Peyer's patch (tissue), 4 donors: ENCODE measurements at places on chromosomes 6 and 20. TPM values are rescaled to one million over a fixed set of nuclear protein-coding genes. Genes with fewer than 3 reads are reported as not detected.

- H3K27me3 ChIP-seq: no peaks in the 10 kb centered on the region
- H3K4me3 ChIP-seq: no peak overlapping the region
- H3K4me1 ChIP-seq: no peaks in the 10 kb centered on the region
- no peak overlapping the region for H3K27ac ChIP-seq
- DNase-seq: no peak
Measured at GRCh38 chr6:130843575-130844320, 16.5 kb downstream of the SMLR1 start.

Gene RSPO4
- total RNA-seq: not detected

DNA sequence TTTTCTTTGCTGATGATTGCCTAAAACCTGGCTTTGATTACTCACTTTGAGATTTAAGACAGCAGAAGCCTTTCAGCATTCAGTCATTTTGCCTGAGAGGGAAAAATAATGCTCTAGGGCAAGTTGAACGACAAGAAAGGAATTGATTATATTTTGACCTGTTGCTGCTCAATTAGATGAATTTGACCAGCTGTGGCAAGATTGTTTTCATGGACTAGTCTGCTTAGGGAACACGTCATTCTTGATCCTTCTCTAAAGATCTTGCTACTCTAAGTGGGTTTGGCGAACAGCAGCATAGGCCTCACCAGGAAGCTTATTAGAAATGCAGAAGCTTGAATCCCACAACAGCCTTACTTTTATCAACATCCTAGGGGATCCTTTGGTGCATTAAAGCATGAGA, 59.7 kb upstream of the PHACTR1 start:
- no peaks in the 10 kb centered on the region for H3K36me3 ChIP-seq
- H3K4me1 ChIP-seq: no peaks in the 10 kb centered on the region
- no peaks in the 10 kb centered on the region for H3K27me3 ChIP-seq
- H3K27ac ChIP-seq: no peak overlapping the region
- no peak overlapping the region for H3K4me3 ChIP-seq
- DNase-seq: no peak

DNA sequence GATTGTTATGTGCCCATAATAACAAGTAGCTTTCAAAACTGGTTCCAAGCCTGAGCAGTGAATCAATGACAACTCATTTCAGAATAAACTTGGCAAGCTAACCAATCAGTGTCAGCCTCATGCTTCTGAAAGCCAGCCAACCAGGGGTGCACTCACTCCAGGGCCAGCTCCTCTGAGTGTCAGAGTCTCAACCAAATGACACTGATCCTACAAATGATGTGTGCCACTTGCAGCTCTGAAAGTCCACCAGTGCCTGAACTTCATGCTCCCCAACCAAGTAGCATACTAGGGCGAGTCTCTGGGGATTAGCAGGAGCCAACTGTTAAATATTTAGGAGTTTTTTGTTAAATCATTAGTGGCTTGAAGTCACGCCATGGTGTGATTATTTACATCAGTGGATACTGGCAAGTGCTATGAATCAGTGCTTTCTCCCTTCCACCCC, 4.5 kb downstream of the IYD start:
- no peak overlapping the region for H3K27ac ChIP-seq
- no peaks in the 10 kb centered on the region for H3K4me1 ChIP-seq
- H3K27me3 ChIP-seq: no peaks in the 10 kb centered on the region
- DNase-seq: no peak
- H3K36me3 ChIP-seq: no peaks in the 10 kb centered on the region
- no peak overlapping the region for H3K4me3 ChIP-seq

GRCh38 chr6:157135691-157136090, 187.6 kb downstream of the TMEM242 start:
- peaks cover 56% of the 10 kb centered on the region for H3K36me3 ChIP-seq
- H3K27me3 ChIP-seq: no peaks in the 10 kb centered on the region
- H3K27ac ChIP-seq: no peak overlapping the region
- DNase-seq: no peak
- no peaks in the 10 kb centered on the region for H3K4me1 ChIP-seq

Gene SCUBE3
- not detected for total RNA-seq

Gene LCA5
- 0.88 TPM for total RNA-seq

DNA sequence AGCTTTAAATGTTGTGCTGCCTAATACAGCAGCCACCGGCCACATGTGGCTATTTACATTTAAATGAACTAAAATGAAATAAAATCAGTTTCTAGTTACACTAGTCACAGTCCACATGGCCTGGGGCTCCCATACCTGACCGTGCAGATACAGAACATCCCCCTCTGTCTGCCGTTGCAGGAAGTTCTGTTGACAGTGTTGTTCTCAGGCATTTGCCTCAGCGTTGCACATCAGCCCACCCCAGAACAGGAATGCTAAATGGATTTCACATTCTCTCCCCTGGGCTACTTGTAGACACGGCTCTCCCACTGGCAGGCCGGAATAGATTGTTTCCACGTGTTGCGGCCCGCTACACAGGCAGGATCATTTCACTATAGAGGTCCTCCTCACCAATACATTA, 26.3 kb downstream of the JAG1 start:
- H3K36me3 ChIP-seq: no peaks in the 10 kb centered on the region
- H3K27me3 ChIP-seq: no peaks in the 10 kb centered on the region
- H3K4me3 ChIP-seq: no peak overlapping the region
- H3K27ac ChIP-seq: no peak overlapping the region

DNA sequence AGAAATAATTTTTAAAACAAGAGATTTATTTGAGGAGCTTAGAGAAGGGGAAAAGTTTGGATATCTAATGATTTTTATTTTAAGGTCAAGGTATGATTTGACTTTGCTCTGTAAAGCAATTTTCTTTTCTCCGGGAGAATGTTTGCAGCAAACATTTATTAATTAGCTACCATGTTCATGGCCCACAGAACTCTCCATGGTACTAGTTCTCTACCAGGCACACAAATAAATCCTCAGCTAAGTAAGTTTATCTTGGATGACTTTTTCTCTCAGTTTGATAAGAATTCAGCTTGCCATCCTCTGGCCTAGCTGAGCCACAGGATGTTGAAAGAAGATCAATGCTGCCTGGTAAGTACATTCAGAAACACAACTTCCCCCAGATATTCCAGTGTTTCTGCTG, 94.3 kb downstream of the PHACTR3 start:
- no peak overlapping the region for H3K4me3 ChIP-seq
- H3K4me1 ChIP-seq: no peaks in the 10 kb centered on the region
- DNase-seq: no peak
- no peaks in the 10 kb centered on the region for H3K36me3 ChIP-seq
- H3K27ac ChIP-seq: no peak overlapping the region
